Right ventricle myocardium inferior (tissue), 1 donor: ENCODE measurements at places on chromosomes 1 and 21. TPM values are rescaled to one million over a fixed set of nuclear protein-coding genes. Genes with fewer than 3 reads are reported as not detected.

Gene MACO1
- 13.7 TPM for total RNA-seq

- no peak for DNase-seq
These were observed 29.2 kb upstream of the HHAT start for GRCh38 chr1:210299501-210299900.

DNA sequence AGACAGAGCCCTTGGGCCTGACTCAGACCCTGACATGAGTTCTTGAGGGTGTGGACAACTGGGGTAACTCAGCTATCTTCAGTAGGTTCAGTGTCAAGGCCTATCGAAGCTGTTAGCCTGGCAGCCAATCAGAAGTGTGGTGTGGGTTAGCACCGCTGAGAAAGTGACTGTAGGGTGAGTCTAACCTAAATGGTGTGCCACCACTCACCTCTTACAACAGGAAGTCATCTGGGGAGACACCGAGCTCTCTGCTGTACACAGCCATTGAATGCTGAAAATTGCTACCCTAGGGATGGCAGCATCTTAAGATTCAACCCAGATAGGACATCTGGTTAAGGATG, 44.6 kb downstream of the RASSF5 start:
- no peak for DNase-seq

DNA sequence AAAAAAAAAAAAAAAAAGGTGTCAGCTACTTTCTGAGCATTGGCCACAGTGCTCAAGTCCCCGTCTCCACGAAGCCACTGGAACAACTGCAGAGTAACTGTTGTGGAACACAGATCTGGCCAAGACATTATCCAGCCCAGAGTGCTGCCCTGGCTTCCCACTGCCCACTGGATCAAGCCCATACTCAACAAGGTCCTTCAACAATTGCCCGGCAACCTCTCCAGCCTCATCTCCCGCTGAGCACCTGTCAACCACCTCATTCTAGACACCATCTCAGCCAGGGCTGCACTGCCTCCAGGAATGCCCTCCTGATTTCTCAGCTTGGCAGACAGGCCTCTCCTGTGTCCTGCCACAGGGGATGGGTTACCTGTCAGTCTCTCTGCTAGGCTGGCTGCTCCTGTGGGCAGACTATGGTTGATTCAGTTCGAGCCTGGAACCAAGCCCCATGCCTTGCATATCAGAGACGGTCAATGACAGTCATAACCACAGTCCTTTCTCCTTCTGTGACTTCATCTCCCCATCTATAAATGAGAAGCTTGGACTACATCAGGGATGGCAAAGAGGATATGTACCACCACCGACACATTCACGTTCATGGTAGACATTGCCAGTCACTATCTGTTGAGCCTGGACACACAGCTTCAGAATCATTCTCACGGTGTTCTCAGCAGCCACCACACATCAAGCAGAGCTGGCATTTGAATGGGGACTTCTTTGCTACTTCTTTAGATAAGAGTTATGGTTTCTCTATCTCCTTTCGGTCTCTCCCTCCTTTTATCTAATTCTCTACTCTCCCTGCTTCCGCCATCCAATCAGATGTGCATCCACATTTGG, 76.9 kb downstream of the MRPL37 start:
- peak; percentile 68 for DNase-seq

- DNase-seq: no peak
These were observed 46.7 kb downstream of the LPGAT1 start for GRCh38 chr1:211783897-211784296.

DNA sequence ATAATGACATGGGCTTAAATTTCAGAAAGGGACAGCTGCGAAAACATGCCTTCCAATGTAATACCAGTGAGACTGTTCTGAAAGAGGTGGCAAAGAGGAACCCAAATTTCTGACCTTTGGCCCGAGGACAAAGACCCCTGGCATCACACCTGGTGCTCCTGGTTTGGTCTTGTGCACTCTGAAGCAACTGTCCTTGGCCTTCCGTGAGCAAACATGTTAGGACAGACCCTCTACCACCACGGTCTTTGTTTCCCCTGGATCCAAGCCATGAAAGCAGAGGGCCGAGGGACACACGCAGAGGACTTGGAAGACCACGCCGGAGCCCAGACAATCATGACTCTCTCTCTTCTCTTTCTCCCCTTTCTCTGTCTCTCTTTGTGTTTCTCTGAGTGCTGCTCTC, 6.0 kb downstream of the REG4 start:
- no peak for DNase-seq

GRCh38 chr21:42171091-42172053, 47.6 kb upstream of the ABCG1 start:
- DNase-seq: no peak

Gene TFF2
- not detected for total RNA-seq

Gene TNFRSF18
- total RNA-seq: not detected
